Pulmonary artery endothelial cell (primary cell): ENCODE measurements at places on chromosomes 13 and 19. TPM values are rescaled to one million over a fixed set of nuclear protein-coding genes. Genes with fewer than 3 reads are reported as not detected.

ACOD1 gene
- not detected in 2 replicates for total RNA-seq

FARSA gene
- total RNA-seq: 56.4 and 85.4 TPM in 2 replicates

WDR18 gene
- 106 and 115 TPM in 2 replicates for total RNA-seq

MEIOSIN gene
- total RNA-seq: not detected in 2 replicates

NEK5 gene
- 0.07 TPM in 2 replicates for total RNA-seq

SYNGR4 gene
- not detected in 2 replicates for total RNA-seq

ZNF20 gene
- total RNA-seq: 2.7 and 3.7 TPM in 2 replicates
